ENCODE measurements at places on chromosomes 3 and 15. TPM values are rescaled to one million over a fixed set of nuclear protein-coding genes. Genes with fewer than 3 reads are reported as not detected.

The C3orf20 gene
- polyA plus RNA-seq: not detected

The ITIH1 gene
- 0.33 TPM for polyA plus RNA-seq

GRCh38 chr3:11212784-11213183 lies 58.5 kb downstream of the HRH1 start:
- no peak for DNase-seq

- DNase-seq: no peak
These were observed 20.5 kb upstream of the STAG1 start for GRCh38 chr3:136772709-136773108.

The EPHA3 gene
- 24.0 TPM for polyA plus RNA-seq

The TEX55 gene
- polyA plus RNA-seq: not detected

GRCh38 chr3:143597774-143598652 lies 250.3 kb downstream of the SLC9A9 start:
- DNase-seq: peak; percentile 47

DNA sequence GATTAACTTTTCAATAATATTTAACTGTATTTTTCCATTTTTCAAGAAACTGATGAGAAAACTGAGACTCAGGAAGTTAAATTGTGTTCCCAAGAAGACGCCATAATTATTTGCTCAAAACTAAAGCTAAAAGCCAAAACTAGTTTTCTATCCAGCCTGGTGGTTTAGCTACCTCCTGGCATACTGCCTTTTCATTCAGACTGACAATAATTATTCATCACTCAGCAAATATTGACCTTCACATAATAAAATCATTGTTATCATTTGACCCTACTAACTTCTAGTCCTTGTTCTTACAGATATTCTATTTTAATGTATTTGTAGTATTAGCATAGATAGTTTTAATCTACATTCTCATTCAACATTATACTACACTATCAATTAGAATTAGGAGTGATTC lies 210.6 kb upstream of the GADL1 start:
- DNase-seq: no peak

- no peak for DNase-seq
These were observed 88.0 kb downstream of the CRTC3 start for GRCh38 chr15:90617668-90618097.

DNA sequence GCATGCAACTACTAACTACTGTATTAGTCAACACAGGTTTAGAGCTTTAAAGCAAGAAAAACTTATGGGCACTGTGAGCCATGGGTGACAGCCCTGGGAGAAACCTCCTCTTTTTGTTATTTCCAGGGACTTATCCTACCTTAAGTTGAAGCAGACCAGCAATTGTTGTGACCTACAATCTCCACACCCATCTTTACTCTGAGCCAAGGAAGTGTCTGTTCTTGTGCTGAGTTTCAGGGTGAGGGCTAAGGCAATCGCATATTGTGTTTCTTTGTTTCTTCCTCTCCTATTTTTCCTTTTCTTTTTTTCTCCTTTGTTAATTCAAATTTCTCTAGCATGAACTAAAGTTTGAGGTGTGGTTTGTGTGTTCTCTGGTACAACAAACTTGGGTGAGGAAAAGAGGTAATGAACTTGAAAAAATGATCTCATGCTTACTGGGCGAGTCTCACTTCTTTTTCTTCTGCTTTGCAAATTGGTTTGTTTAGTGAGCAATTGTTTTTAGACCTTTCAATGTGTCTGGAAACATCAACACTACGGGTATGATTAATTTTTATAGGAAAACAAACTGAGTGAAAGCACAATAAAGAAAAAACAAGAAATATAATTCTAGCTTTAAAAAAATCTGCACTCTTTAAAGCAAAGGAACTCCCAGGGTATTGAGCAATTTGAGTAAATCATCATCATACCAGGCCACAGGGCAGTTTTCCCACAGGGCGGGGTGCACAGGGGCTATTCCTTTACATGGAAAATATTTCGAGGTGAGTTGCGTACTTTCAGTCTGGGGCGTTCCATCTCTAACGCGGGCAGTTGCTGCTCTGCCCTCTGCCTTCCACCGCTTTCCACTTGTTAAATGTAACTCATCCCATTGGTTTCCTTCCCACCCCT lies 2.7 kb downstream of the UPK1B start:
- no peak for DNase-seq

- DNase-seq: peak; percentile 80
These were observed 14.2 kb downstream of the IQGAP1 start for GRCh38 chr15:90402223-90402622.

- no peak for DNase-seq
These were observed 43.8 kb downstream of the MSL2 start for GRCh38 chr3:136152176-136152843.

The VPS39 gene
- polyA plus RNA-seq: 56.7 TPM

The ANKRD63 gene
- polyA plus RNA-seq: not detected

GRCh38 chr3:70731046-70731445 lies 418.6 kb upstream of the MDFIC2 start:
- DNase-seq: no peak

DNA sequence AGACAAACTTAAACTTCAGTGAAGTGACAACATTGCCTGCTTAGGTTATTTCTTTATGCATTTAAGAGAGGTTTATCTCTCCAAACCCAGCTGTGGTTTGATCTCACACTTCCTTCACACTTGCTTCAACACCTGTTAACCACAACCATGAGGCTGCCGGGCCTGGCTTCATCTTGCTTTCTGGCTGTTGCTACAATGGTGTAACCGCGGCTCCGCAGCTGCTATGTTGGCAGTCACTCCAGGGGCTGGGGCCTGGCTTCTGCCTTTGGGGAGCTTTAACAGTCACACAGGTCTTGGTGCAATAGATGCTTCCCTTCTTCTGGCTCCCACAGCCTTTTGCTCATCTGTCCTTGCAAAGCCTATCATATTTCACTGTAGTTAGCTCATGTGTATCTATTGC lies 72.9 kb upstream of the MNS1 start:
- DNase-seq: peak; percentile 57

DNA sequence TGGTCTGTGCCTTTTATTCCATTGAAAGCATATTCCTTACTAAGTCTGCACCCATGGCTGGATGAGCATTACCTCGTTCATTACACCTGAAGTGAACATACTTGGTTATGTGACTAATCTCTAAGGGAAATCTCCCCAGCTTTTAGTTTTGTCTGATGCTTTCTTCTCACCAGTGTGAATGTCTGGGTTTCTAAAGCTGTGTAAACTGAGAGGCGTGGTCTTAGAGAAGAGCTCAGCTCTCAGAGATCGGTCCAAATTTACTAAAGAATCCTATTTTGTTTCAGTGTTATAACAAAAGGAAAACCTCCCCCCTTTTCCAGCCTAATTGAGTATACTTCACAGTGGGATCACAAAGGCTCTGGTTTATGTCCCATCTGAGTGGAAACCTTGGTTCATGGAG lies 352.3 kb downstream of the PTPRG start:
- DNase-seq: no peak

The CLEC3B gene
- 78.5 TPM for polyA plus RNA-seq

The CD86 gene
- 2.8 TPM for polyA plus RNA-seq

GRCh38 chr3:179658606-179659005 lies 5.8 kb downstream of the USP13 start:
- no peak for DNase-seq

- DNase-seq: no peak
These were observed 43.8 kb upstream of the B3GALNT1 start for GRCh38 chr3:161148832-161149475.

DNA sequence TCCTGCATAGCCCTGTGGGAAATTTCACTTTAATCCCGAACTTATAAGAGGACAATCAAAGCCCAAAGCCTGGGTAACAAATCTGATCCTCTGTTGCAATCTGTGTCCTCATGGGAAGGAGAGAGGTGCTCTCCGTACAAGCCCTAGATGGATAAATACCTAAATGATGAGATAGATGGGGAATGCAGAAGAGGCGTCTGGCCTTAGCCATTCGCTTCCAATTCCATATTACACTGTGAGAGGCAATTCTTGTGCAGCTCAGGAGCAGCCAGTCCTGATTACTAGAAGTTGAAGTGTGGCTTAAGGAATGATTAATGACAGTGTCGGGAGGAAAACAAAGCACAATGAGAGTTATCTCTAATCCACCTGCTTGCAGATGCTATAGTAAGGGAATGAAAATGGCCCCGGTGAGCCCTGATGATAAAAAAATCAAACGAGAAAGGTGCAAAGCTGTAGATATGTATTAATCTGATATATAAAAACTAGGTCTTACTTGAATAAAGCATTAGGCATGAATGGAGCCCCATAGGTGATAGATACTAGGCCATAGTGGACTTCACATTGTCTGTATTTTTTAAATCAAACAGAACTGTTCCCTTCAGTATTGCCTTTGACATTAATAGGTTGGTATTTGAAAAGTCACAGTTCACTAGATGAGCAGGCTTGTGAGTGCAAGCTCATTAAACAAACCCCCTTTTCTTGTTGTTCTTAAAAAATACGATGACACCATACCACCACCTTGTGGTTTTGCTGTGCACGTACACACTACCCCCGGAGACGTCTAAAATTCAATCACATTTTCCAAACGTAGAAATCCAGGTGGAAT lies 54.2 kb upstream of the TMCO5A start:
- peak; percentile 72 for DNase-seq

DNA sequence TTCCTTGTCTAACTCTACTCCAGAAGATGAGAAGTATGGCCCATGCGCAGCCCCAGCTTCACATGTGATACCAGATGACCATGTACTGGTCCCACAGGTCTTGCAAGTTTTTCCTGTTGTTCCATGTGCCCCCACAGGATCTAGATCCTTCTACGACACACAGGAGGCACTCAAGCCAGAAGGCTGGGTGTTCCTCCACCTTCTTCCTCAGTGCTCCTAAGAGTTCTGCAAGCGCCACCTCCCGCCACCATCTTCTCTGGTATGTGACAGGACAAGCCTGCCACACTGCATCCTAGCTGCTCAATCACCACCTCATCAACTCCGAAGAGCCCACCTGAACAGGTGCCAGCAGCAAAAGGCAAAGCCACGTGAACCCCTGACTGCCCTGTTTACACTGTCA lies 43.1 kb downstream of the XXYLT1 start:
- no peak for DNase-seq

- DNase-seq: no peak
These were observed 365.6 kb downstream of the SV2B start for GRCh38 chr15:91465696-91466095.

DNA sequence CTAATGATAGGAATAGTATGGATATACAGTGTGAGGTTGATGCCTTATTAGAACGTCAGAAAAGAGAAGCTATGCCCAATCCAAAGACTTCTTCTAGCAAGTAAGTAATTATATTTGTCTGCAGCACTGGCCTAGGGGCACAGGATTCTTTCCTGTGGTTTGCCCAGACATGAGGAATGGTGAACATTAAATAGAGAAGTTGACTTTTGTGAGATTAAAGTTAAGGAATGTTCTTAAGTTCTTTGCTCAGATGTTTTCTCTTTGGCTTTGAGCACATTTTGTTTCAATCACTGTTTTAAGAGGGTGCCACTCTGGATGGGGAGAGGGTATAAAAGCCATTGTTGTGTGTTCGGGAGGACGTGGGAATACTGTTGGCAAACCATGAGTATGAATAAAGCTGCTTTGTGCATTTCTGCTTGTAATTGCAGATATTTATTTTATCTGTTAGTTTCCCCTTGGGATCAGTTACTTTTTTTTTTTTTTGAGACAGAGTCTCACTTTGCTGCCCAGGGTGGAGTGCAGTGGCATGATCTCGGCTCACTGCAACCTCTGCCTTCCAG lies 8.3 kb downstream of the KIF23 start:
- DNase-seq: no peak

The NR2E3 gene
- 2.3 TPM for polyA plus RNA-seq

- no peak for DNase-seq
These were observed 14.2 kb upstream of the SEMA3B start for GRCh38 chr3:50254577-50255250.

The CACNA1D gene
- polyA plus RNA-seq: 1.4 TPM

- no peak for DNase-seq
These were observed 3.6 kb downstream of the EHHADH start for GRCh38 chr3:185250247-185250646.

GRCh38 chr3:159882790-159883779 lies 105.5 kb upstream of the IL12A start:
- no peak for DNase-seq

DNA sequence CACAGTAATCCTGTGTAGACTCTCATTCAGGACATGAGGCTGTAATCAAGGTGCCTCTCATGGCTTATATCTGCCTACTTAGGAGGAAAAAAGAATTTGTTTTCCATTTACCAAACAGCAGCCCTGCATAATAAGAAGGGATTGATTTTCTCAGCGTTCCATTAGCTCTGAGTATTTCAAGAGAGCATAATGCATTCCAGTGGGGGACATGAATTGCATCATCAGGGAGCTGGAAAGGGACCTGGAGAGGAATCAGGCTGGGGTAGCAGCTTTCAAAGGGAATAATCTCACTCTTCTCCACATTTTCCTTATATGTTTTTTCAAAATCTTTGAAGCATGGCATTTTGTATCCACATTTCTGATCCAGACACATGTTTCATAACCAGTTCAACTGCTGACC lies 150.6 kb upstream of the ANKRD28 start:
- DNase-seq: no peak

DNA sequence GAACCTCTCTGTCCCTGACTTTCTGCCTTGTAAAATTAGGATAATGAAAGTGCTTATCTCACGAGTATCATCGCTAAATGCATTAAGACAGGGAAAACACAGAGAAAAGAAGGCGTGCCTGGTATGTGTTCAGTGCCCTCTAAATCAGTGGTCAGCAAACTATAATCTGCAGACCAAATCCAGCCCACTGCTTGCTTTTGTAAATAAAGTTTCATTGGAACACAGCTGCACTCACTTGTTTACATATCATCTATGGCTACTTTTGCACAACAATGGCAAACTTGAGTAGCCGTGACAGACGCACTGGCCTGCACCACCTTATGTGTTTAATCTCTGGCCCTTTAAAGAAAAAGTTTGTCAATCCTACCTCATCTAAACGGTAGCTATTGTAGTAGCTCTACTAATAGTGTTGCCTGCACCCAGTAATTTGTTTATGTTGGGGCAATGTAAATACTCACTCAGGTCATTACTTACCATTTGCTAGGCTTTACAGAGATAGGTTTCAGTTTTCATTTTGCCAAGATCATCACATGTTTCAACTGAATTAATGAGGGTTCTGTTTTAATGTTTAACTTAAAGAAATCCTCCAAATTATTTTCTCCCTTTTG lies 229.4 kb downstream of the FEZF2 start:
- no peak for DNase-seq

GRCh38 chr3:40741729-40742128 lies 217.0 kb downstream of the ZNF621 start:
- peak; percentile 85 for DNase-seq

DNA sequence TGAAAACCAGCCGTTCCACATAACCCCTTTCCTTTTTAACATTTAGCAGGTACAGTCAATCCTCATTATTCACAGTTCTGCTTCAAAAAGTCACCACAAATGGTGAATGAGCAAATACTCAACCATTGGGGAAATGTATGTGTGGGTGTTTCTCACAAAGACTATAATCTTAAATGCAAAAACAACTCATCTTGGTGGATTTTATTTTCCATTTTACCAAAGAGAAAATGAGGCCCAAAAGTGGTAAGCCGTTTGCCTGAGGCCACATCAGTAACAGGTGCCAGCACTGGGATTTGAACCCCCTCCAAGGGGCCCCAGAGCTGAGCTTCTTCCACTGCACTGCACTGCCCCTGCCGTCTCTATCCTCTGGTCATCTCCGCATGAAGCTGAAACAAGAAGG lies 208.8 kb downstream of the OSBPL10 start:
- DNase-seq: no peak

- peak; percentile 66 for DNase-seq
These were observed 3.4 kb downstream of the VILL start for GRCh38 chr3:37993820-37994638.

- DNase-seq: peak; percentile 36
These were observed 230 bp downstream of the SHF start for GRCh38 chr15:45187578-45187893.

All from muscle of back (tissue), 13 donors.